Right forelimb (tissue), 1 donor: ENCODE measurements at places on chromosomes 2 and 18.

DNA sequence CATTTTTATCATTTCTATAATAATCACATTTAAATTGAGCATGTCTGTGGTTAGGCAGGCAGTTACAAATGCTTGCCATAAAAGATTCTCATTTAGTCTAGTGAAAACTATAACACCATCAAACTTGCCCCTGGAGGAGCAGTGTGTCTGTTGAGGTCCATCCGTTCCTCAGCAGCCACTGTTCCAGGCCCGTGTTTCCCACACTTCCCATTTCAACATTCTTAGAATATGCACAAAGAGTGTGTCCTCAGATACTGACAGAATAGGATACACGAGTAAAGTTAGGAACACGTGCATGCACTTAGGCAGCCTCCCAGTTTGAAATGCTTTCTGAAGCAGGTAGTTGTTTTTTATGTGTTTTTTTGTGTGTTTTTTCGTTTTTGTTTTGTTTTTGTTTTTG is 39.9 kb downstream of the NCK2 start:
- no peak for DNase-seq

- DNase-seq: no peak
Measured at GRCh38 chr2:141943918-141944317, 186.9 kb downstream of the LRP1B start.

- DNase-seq: no peak
Measured at GRCh38 chr18:8525692-8526091, 83.5 kb upstream of the RAB12 start.

GRCh38 chr2:166223298-166223697 is 95.5 kb upstream of the SCN1A start:
- no peak for DNase-seq

GRCh38 chr2:3487028-3487425 is 32.3 kb downstream of the ADI1 start:
- DNase-seq: peak; percentile 43

GRCh38 chr18:66317243-66318090 is 286.4 kb downstream of the CDH19 start:
- no peak for DNase-seq

DNA sequence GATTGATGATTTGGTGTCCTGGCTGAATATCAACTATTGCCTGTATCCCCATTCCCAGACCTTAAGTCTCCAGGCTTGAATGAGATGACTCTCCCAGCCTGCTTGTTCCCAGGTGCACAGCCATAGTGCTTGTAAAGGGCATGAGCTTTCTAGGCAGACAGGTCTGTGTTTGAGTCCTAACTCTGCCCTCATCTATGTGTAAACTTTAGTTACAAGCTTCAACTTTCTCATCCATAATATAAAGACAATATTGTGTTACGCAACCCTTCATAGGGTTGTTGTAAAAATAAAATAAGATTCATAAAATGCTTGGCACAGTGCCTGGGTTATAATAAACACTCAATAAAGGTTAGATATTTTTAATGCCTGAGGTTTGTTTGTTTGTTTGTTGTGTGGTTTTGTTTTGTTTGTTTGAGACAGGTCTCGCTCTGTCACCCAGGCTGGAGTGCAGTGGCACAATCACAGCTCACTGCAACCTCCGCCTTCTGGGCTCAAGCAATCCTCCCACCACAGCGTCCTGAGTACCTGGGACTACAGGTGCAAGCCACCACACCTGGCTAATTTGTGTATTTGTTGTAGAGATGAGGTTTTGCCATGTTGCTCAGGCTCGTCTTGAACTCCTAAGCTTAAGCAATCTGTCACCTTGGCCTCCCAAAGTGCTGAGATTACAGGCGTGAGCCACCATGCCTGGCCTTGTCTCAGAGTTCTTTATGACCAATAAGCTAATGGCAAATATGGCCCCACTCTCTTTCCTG is 89.4 kb upstream of the MAPRE2 start:
- DNase-seq: no peak

DNA sequence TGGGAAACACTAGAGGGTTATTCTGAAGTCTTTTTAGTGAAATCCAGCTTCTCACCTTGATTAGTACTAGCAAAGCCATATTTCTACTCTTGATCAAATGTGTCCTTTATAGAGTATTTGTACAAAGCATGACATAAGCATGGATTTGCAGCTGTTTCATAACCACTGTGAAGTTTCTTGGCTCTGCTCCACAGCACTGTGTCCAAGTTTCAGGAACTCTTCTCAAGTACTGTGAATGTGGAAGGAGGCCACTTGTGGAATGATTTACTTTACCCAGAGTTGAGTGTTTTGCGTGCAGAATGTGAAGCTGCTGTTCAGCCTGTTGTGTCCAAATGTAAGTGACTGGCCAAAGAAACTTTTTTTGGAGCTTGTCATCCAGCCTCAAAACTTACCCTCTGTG is 16.2 kb upstream of the MAPRE2 start:
- DNase-seq: peak; percentile 85

DNA sequence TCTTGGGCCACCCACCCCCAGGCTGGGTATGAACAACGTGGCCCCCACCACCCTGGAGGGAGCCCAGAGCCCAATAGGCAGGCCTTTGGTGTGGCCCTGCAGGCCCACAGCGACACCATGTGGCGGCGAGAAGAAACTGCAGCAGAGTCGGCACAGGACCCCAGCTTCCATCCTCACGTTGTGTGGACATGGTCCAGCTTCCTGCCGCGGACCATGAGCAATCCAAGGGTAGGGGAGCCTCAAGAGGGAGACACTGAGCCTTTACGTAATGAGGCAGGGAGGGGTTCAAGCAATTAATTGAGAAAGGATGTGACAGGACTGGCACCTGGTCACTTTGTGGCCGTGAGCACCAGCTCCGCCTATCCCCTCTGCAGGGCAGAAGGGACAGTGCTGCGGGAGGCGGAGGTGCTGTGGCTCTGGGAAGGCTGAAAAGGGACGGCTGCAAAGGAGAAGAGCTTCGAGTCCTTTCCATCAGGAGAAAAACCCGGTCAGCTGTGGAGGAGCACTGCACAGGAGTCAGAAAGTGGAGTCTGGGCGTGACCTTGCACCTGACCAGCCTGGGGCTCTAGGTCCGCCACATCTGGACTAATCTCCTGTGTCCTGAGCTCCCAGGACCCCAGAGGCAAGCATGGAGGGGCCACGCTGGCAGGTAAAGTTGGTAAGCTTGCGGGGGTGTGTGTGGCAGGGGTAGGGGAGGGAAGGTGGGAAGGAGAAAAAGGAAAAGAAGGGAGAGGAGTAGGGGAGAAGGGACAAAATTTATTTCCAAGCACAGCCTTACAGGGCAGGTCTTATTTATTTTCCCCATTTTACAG is 44.9 kb downstream of the TMEM37 start:
- peak; percentile 66 for DNase-seq

- no peak for DNase-seq
Measured at GRCh38 chr2:134232868-134233727, 20.8 kb upstream of the MGAT5 start.

- no peak for DNase-seq
Measured at GRCh38 chr2:105544591-105545377, 145.9 kb upstream of the FHL2 start.

DNA sequence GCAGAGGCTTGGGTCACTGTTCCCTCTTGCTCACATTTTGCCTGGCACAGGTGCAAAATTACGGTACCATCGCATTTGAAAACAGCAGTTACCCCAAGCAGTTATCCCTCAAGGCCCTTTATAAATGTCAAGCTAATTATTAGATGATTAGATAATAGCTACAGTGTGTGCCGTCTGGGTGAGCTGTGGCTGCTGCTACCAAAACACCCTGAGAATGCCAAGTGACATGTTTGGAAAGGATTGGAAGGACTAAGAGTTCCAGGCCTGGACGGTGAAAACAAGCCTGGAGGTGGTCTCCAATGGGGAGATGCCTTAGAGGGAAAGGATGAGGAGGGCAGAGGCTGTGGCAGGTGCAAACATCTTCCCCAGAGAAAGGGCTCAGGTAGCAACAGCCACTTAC is 120.6 kb downstream of the CAPN13 start:
- DNase-seq: no peak

GRCh38 chr18:35091841-35092240 is 50.6 kb downstream of the MAPRE2 start:
- no peak for DNase-seq

GRCh38 chr2:169069341-169069740 is at the start of gene DHRS9:
DHRS9 (plus strand) TSS chr2:169069563; CDS start chr2:169081582, 12,019 bp downstream.
- DNase-seq: no peak

- DNase-seq: no peak
Measured at GRCh38 chr2:157523270-157524247, 79.7 kb upstream of the CYTIP start.

DNA sequence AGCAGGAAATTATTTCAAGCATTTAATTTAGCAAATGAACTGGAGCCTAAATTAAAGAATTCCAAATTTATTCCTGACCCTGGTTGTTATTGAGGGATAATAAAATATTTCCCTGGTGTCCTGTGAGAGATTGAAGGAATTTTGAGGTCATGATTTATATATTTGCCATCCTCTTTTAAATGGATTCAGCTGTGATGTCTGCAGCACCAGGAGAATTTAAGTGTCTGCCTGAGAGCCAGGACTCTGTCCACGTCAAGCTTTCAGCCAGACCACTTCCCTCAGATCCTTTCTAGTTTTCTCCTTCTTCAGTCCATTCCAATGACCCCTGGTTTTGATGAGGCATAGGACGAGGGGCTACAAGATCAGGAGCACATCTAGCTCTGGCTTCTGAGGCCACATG is 59.9 kb downstream of the INO80C start:
- no peak for DNase-seq

DNA sequence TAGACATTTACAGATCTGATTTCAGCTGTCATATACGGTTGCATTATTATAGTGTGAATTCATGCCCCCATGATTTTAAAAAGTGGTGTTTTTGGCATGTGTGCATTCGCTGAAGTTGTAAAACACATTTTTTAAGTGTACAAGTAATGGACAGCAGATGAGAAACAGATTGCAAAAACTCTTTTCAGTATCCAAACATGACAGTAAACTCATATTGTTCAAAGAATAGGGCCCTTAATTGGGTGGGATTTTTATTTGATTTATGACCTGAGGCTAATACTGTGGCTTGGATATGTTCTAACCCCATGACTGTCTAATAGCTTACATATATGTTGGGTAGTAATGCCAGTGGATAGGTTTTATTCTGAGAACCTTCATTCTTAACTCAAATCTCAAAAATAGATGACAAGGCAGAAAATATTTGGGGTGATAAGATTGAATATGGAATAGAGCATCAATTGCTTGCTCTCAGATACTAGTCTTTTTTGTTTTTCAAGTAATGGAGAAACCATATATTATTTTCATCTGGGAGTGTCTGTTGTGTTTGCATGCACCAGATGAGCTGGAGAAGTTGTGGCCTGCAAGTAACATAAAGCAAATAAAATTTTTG is 118.6 kb downstream of the PARD3B start:
- no peak for DNase-seq

- no peak for DNase-seq
Measured at GRCh38 chr2:85769236-85769982, 15.6 kb downstream of the ATOH8 start.

GRCh38 chr2:20135631-20136050 is 84.2 kb upstream of the LAPTM4A start:
- peak; percentile 80 for DNase-seq

DNA sequence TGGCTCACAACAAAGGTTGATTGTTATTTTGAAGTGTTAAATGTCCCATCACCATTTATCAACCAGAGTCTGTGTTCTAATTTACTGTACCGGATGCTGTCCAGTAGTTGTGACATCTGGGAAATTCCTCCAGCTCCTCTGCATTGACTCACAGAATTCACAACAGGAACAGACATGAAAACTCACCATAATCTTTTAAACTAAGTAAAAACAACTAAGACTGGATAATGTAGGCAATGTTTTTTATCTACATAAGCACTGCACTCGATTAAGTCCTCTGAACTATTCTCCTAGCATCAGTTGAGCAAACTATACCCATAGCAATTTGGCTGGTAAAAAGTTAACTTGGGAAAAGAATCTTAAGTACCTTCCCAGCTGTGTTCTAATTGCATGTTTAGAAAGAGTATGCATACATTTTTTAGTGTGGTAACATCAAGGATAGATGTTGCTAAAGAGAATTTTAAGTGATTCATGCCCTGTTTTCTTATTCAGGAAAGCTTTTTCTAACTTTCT is 42.9 kb upstream of the MYO1B start:
- DNase-seq: no peak

GRCh38 chr2:203579730-203580129 is 44.6 kb upstream of the RAPH1 start:
- DNase-seq: no peak

- no peak for DNase-seq
Measured at GRCh38 chr2:177289824-177290628, 25.5 kb upstream of the NFE2L2 start.
